NCI-H1105 treated with DMSO at 0.1 percent for 48 hours (cell line): ENCODE measurements at places on chromosomes 2 and 18.

DNA sequence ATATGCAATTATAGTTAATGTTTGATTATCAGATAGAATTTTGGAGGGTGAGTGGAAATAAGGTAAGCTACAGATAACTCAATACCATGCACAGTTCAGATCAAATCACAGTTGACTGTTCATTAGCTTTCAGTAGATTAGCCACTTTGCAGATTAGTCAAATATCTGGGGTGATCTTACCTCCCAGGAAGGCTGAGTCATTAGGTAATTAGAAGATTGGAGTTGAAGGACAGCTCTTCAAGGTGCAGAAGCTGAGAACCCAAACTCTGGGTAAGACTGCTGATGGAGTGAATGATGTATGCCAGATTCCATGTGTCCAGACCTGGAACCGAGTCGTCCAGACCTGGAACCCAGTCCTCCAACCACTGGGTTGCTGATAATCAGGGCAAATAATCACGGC lies 262.8 kb upstream of the UBE2E3 start:
- no peak for DNase-seq

- DNase-seq = no peak
Measured at GRCh38 chr2:152930501-152930900, 212.1 kb downstream of the ARL6IP6 start.

- DNase-seq = no peak
Measured at GRCh38 chr2:235825946-235826345, 332.1 kb downstream of the AGAP1 start.

GRCh38 chr2:48345176-48345575 lies 184.8 kb upstream of the STON1 start:
- no peak for DNase-seq

DNA sequence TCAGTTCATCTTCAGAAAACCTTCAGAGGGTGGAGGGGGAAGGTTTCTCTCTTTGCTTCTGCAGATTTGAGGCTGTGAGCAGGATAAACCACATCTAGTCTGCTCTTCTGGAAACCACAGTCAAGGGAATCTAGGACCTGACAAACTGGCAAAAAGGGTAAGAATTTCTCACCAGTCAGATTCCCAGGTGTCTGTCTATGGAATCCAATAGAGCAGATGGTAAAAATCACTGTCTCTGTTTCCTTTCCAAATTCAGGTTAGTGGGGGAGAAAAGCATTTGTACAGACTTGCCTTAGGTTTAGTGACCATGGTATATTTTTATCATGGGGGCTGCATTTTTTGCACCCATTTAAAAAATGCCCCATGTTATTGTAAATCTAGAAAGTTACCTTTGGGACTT lies 62.2 kb upstream of the POLE4 start:
- no peak for DNase-seq

DNA sequence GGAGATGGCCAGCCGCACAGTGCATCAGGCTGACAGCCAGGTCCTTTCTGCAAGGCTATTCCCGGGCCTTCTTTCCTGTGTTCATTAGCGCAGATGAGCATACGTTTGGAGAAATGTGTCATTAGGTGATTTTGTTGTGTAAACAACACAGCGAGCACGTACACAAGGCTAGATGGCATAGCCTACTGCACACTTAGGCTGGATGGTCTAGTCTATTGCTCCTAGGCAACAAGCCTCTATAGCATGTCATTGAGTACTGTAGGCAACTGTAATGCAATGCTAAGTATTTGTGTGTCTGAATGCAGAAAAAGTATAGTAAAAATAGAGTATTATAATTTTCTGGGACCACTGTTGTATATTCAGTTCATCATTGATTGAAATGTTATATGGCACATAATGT lies 50.9 kb upstream of the PHLPP1 start:
- no peak for DNase-seq

DNA sequence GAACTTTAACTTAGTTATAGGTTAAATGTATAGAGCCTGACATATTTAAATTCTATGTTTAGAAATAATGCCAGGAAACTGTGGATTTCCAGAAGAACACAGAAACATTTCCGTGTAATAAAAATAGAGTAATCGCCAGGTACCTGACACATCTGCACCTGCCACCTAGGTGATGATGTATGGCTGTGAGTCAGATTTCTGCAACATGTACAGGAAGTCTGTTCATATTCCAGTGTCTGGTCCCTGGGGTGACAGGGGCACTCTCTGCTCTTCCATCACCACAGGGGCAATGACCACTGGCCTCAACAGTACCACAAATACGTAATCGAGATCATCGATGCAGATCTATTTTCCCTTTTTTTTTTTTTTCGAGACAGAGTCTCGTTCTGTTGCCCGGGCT lies 101.1 kb upstream of the LPIN2 start:
- no peak for DNase-seq

DNA sequence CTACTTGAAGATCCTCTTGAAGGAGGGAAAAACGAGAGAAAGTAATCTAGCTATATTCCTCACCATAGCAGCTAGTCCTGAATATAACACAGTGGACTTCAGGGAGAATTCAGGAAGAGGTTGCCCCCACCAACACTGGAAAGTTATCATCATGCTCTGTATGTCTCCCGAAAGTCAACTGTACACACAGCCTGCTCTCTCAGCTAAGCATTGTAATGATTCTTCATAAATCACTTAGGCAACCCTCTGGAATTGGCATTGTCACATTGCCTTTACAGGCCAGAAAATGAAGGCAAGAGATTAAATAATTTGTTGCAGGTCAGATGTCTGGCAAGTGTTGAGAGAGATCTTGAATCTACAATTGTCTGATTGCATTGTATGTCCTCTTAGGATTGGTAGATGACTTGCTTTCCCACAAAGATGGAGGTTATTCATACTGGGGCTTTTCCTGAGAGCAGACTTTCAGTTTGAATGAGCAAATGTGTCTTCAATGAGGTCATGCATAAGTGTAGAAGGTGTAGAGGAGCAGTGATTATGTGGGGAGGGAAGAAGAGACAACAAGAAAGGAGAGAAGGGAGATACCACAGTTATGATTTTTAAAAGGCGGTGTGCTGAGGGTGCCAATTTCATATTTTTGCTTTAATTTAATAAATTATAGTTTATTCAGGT lies 667.2 kb downstream of the DCDC2C start:
- DNase-seq = no peak

DNA sequence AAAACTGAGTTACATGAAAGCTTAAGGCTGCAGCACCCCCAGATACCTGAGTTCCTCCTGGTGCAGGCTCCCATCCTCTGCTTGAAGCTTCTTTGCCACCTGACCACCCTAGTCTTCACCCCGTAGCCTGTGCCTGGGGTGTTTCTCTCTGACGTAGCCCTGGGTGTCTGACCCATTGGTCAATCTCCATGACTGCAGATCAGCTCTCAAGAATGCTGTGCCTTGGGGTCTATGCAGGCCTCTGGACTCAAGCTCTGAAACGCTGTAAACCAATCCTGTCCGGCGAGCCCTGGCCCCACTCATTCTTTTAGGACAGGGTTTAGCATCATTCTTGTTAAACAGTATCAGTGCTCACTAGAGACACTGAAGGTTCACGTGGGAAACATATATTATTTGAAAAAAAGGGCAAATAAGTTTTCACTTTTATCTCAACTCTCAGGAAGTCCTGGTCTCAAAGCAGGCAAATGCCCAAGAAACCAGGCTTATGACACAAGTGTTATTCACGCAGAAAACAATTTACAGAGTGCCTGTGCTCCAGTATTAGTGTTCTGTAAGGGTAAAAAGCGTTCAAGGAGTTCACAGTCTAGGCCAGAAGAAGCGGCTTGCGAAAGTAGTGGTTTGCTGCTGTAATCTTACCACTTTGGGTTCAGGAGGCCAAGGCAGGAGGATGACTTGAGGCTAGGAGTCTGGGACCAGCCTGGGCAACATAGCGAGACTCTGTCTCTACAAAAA lies 22.8 kb upstream of the PPP4R1 start:
- no peak for DNase-seq
